ENCODE measurements at places on chromosomes 4 and X. TPM values are rescaled to one million over a fixed set of nuclear protein-coding genes. Genes with fewer than 3 reads are reported as not detected.

Gene PAGE2B
- not detected for total RNA-seq

Gene TREX2
- 1.4 TPM for total RNA-seq

DNA sequence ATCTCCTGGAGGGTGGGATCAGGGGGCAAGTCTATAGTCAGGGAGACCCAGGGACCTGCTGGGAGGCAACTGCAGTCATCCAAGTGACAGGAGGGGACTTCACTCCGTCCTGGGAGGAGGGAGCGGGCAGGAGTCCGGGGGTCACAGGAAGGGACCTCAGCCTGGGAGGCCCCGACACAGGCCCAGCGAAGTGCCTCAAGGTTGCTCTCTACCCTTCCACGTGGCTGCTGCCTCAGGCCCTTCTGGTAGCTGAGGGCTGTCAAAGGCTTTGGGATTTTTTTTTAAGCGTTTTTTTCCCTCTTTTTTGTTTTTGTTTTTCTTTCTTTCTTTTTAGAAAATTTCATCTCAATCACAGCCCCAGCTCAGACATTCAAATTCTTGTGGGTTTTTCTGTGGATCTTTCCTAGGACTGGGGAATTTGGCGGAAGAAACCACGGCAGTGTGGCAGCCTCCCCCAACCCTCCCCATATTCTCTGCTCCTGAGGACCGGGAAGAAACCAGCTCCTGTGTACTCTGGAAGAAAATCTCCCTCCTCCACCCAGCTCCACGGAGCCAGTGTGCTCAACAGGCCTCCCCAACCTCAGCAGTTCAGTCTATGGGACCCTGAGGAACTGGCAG lies 1.4 kb upstream of the HAUS7 start:
- no peak for DNase-seq
- no peak overlapping the region for H3K4me3 ChIP-seq
- no peaks in the 10 kb centered on the region for H3K36me3 ChIP-seq
- no peak overlapping the region for H3K27ac ChIP-seq
- H3K27me3 ChIP-seq: no peaks in the 10 kb centered on the region
- H3K4me1 ChIP-seq: no peaks in the 10 kb centered on the region

GRCh38 chrX:104098151-104098808 lies 14.0 kb upstream of the ZCCHC18 start:
- H3K27me3 ChIP-seq: no peaks in the 10 kb centered on the region
- H3K36me3 ChIP-seq: no peaks in the 10 kb centered on the region
- no peak overlapping the region for H3K4me3 ChIP-seq
- no peak overlapping the region for H3K27ac ChIP-seq
- DNase-seq: no peak

DNA sequence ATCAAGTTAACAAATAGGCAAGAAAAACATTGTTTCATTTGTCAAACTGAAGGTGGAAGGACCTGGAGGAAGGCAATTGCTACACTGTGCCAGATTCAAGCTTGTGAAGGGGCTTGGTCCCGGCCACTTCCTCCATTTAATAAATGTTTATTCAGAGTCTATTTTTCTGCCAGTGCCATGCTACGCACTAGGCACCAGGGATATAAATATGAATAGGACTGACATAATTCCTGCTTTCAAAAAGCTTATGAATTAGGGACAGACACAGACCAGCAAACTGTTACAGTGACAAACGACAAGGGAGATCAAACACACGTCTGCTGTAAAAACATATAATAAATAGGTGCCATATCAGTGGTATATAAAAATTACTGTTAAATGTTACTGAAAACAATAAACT lies 571 bp downstream of the TLR6 start:
- no peaks in the 10 kb centered on the region for H3K36me3 ChIP-seq
- no peaks in the 10 kb centered on the region for H3K4me1 ChIP-seq
- H3K27me3 ChIP-seq: no peaks in the 10 kb centered on the region

DNA sequence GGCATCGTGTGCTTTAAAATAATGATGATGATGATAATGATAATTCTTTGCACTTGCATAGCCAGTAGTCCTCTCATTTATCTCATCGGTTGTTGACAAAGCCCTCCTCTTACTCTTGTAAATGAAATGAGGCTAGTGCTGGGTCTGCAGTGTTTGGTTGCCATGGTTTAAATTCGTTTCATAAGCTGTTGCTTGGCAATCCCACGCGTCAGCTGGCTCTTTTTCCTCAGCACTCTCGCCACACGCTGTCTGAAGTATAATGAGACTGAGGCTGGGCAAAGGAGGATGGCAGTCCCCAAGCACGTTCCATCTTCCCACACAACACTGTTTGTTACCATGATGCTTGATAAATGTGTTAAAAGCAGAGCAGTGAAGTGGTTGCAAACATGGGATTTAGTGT lies 15.5 kb downstream of the PAGE4 start:
- H3K36me3 ChIP-seq: no peaks in the 10 kb centered on the region
- H3K4me1 ChIP-seq: no peaks in the 10 kb centered on the region
- no peak overlapping the region for H3K4me3 ChIP-seq
- H3K27me3 ChIP-seq: no peaks in the 10 kb centered on the region
- no peak for DNase-seq

- no peaks in the 10 kb centered on the region for H3K36me3 ChIP-seq
- H3K27me3 ChIP-seq: no peaks in the 10 kb centered on the region
- DNase-seq: no peak
- H3K4me1 ChIP-seq: no peaks in the 10 kb centered on the region
- no peak overlapping the region for H3K4me3 ChIP-seq
These were observed 75.8 kb downstream of the NUDT11 start for GRCh38 chrX:51420610-51421009.

DNA sequence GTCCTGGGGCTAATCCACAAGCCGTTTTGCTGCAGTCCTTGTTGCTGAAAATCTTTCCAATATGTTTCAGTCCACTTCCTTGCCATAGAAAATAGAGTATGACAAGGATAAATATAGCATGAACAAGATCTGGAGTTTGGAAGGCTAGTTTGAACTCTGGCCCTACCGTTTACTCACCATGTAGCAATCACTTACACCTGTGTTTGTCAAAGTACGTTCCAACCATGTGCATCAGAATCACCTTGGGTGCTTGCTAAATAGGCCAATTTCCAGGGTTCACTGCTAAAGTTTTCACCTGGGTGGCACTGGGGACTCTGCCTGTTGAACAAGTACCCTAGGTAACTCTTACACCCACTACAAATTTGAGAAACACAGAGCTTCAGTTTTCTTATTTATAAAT lies 188.9 kb downstream of the ENOX2 start:
- H3K4me1 ChIP-seq: no peaks in the 10 kb centered on the region
- H3K27me3 ChIP-seq: no peaks in the 10 kb centered on the region
- no peaks in the 10 kb centered on the region for H3K36me3 ChIP-seq
- no peak overlapping the region for H3K27ac ChIP-seq
